ENCODE measurements at places on chromosomes 6 and 20.

DNA sequence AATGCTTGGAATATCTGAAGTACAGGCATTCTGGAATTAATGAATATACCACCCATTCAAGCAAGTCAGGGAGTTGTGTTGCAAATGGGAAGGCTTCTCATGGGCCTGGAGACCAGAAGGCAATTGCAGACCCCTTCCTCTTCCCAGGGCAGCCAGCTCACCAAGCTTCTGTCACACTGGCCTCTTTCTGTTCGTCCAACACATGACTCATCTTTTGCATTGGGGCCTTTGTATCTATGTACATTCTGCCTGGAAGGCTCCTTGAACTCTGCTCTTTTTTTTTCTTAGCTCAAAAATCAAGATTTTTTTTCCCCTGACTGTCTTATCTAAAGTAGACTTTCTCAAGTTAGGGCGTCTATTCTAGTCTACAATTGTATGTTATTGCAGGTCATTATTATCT lies 132.9 kb upstream of the MYLIP start:
- DNase-seq = peak; percentile 15

- no peak for DNase-seq
Observed at GRCh38 chr6:154297210-154297609, 59.4 kb downstream of the IPCEF1 start.

DNA sequence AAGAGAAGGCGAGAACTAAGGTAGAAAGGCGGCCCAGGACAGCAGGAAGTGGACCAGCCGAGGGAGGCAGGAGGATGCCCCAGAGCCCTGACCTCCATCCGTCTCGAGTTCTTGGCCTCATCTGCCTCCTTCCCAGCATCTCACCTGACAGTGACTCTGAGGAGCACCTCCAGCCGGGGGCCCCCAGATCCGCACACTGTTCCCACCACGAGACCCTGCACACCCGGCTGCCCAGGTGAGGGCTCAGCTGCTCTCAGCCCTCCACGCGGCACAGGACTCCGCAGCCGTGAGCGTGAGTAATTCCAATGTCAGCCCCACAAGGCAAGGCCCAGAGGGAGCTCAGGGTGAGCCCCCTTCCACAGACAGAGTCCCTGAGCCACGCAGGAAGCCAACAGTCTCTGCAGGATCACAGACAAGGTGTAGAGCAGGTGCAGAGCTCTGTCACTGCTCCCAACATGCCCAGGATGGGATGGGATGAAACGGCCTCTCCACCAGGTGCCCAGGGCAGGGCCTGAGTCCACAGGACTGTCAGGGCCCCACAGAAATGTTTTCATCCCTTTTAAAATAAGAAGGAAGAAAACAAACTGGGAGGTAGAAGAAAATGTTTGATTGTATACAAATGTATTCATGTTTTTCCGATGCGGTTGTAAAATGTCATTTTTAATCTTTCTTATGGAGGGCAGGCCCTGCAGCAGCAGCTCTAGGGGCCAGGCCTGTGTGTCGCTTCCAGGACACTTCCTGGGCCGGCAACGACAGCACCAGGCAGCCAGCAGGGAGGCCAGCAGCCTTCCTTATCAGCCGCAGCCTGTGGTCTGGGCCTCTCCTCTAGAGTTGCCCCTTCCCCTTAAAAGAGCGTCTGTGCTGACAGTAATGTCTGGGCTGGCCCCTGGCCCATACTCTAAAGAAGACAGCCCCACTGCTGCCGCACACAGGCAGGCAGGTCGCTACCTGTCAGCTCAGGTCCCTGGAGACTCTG lies 66.9 kb downstream of the DLL1 start:
- DNase-seq = no peak

GRCh38 chr6:82436740-82437139 lies 73.1 kb downstream of the TPBG start:
- DNase-seq = no peak

DNA sequence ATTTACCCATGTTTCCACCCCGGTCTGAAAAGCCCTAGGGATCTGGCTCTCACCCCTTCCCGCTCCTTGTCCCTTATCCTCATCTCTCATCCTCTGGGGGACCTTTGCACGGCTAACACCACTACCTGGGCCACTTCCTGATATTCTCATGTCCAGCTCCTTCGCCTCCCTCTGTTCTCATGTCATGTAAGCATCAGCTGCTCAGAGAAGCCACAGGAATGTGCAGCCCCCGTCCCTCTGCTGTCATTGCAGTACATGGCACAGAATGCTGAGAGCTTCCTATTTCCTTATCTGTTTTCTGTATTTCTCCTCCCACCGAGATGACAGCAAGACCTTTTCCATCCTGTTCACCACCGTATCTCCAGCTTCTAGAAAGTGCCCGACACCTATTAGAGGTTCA lies 102.4 kb downstream of the MTHFD1L start:
- DNase-seq = no peak

GRCh38 chr6:100913400-100914276 lies 32.5 kb upstream of the ASCC3 start:
- DNase-seq = no peak

DNA sequence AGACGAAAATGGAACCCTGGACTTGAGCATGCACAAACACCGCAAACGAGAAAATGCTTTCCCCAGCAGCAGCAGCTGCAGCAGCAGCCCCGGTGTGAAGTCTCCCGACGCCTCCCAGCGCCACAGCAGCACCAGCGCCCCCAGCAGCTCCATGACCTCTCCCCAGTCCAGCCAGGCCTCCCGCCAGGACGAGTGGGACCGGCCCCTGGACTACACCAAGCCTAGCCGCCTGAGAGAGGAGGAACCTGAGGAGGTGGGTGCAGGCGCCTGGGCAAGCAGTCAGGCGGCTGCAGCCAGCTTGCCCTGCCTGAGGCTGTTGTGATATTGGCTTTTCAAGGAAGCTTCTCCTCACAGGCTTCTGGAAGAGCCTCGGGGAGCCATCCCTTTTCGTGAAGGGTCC lies 35.8 kb upstream of the PCMTD2 start:
- no peak for DNase-seq

- DNase-seq = peak; percentile 12
Observed at GRCh38 chr6:147390909-147391536, 117.5 kb upstream of the SAMD5 start.

- DNase-seq = no peak
Observed at GRCh38 chr20:53001498-53002301, 29.5 kb downstream of the TSHZ2 start.

- DNase-seq = no peak
Observed at GRCh38 chr6:150025201-150025917, at the start of gene RAET1L. Gene RAET1L, minus strand, starts transcription at chr6:150025532. Its CDS starts 61 bp downstream, at chr6:150025471.

DNA sequence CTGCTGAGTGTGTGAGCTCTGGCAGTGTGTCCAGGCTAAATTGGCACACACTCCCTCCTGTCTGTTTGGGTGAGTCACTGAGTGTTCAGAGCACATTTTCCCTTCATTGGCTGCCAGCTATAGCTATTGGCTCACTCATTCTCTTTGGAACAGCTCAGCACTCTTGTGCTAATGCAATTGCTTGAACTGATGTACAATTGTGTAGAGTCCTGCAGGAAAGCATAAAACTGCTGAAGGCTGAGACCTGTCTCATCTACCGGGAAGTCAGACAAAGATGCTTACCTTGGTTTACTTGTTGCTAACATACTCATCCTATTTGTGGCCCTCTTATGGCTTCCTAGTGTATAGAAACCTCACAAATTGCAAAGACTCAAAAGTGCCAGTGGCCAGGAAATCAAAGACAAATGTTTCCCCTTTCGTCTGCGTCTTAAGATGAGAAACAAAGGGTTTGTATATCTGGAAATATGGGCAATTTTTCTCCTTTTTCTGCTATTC lies 351.0 kb downstream of the BCKDHB start:
- DNase-seq = peak; percentile 46
